ENCODE measurements at places on chromosomes 5 and 9. TPM values are rescaled to one million over a fixed set of nuclear protein-coding genes. Genes with fewer than 3 reads are reported as not detected.

LEAP2 gene
- 1.0 TPM for total RNA-seq

SLC25A2 gene
- not detected for total RNA-seq

MYO10 gene
- 42.1 TPM for total RNA-seq

PRRT1B gene
- total RNA-seq, result 0.70 TPM

NMUR2 gene
- not detected for total RNA-seq
